ENCODE measurements at places on chromosomes 6 and 20. TPM values are rescaled to one million over a fixed set of nuclear protein-coding genes. Genes with fewer than 3 reads are reported as not detected.

DNA sequence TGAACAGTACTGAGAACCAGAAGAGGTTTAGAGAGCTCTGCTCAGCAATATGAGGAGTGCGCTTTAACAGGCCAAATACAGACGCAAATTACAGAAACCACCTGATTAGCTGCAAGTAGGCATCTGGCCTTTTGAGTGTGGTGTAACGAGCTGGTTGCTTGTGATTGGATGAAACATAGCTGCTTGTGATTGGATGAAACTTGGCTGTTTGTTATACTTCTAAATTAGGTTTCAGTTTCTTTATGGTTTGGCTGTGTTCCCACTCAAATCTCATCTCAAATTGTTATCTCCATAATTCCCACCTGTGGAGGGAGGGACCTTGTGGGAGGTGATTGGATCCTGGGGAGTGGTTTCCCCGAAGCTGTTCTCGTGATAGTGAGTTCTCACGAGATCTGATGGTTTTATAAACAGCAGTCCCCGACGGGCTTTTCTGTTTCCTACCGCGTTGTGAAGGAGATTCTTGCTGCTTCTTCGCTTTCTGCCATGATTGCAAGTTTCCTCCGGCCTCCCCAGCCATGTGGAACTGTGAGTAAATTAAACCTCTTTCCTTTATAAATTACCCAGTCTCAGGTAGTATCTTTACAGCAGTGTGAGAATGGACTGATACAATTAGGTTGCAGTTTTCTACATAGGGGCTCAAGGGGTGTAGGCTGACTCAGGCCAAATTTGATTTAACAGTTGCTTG lies 655.9 kb upstream of the MAN1A1 start:
- no peaks in the 10 kb centered on the region for H3K36me3 ChIP-seq
- no peak overlapping the region for H3K27ac ChIP-seq
- no peak overlapping the region for H3K4me3 ChIP-seq
- no peaks in the 10 kb centered on the region for H3K4me1 ChIP-seq
- no peak for DNase-seq
- H3K27me3 ChIP-seq, result no peaks in the 10 kb centered on the region

RSPO4 gene
- total RNA-seq, result 8.1 TPM

DNA sequence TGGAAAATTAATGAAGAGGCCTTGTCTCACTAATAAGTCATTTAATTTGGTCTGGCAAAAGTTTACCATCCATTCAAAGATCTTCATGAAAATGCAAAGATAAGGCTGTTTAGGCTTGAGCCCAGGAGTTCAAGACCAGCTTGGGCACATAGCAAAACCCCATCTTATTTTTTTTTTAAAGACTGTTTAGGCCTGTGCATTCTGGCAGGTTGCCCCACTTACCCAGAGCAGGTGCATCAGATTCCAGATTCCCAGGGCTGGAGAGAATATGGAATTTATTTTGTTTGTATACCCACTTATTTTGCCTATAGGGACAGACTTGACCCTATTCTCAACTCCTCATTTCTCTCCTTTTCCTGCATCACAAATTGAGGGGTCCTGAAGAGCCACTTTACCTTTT lies 5.7 kb downstream of the FOXO3 start:
- no peak overlapping the region for H3K27ac ChIP-seq
- no peak for DNase-seq
- H3K36me3 ChIP-seq, result peaks cover 4% of the 10 kb centered on the region
- peaks cover 20% of the 10 kb centered on the region for H3K4me1 ChIP-seq
- H3K27me3 ChIP-seq, result peaks cover 18% of the 10 kb centered on the region

SLA2 gene
- total RNA-seq, result 0.11 TPM
